ENCODE measurements at places on chromosomes 12 and 14. TPM values are rescaled to one million over a fixed set of nuclear protein-coding genes. Genes with fewer than 3 reads are reported as not detected.

DNA sequence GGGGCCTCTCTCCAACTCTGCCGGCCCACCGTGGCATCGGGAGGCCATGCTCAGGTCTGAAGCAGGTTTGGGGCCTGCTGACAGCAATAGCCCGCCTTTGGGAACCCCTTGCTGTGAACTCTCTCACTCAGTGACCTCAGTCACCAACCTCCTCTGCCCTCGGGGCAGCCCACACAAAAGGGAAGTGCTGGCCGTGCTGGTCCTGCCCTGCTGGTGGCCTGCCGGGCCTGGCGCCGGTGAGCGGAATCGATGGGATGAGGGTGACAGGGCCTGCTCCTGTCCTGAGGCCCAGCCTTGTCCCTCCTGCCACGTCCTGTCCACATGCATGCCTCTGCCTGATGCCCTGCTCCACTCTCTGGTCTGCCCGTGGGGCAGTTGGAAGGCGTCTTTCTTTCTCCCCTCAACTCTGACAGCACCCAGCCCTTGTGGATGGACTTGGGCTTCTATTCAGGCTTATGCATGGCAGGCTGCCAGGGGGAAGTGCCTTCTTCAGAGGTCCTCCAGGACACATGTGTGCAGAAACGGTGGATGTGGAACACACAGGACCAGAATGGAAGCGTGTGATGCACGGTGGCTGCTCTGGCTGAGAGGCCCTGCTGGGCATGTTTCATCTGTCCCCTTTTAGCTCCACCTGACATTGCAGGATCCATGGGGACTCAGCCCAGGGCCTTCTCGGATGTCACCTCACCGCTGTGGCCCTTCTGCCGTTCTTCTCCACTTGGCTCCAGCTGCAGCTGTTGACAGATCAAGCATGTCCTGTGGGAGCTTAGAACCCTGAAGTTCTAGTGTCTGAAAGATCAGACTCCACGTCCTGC, 31.9 kb downstream of the IL31 start:
- peak; percentile 81 for DNase-seq

DNA sequence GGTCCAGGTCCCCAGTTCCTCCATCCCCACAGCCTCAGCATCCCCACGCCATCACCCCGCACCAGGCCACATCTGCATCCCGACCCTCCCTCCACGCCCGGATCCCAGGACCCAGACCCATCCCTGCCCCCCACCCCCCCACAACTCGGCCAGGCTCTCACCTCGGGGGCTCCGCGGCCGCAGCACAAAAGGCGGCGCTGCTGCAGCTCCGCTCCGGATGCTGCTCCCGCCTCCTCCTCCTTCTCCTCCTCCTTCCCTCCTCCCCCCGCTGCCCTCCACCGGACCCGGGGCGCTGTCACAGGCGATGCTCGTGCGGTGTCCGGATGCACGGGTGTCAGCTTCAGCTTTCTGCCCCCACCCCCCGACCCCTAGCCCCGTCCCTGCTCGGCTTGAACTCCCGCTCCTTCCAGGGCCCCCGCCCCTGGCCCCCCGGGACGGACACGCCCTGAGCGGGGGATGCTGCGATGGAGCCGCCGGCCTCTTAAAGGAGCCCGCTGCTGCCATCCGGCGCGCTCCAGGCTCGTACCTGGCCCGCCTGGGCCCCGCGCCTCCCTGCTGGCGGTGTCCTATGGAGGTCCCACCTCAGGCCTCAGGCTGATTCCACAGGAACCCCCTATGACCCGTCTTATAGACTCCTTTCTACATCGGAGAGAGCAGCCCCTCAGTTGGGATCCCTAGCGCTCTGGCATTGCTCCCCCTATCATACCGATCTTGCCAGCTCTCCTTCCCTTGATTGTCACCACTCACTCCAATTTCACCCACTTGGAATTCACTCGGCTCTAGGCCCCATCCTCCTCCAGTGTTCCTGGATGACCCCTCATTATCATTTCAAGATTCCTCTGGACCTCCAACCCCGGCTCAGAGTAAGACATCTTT, at the start of gene MAP3K12:
Gene MAP3K12, minus strand, starts transcription at position 193 of the 876 bp plus-strand sequence. CDS start 12,067 bp downstream, outside the sequence.
- peak; percentile 87 for DNase-seq

GRCh38 chr12:31482816-31483215, 108.1 kb downstream of the DENND5B start:
- peak; percentile 37 for DNase-seq

Gene MYBPC1
- not detected for total RNA-seq

GRCh38 chr14:75640876-75641275, 19.8 kb downstream of the ERG28 start:
- no peak for DNase-seq

DNA sequence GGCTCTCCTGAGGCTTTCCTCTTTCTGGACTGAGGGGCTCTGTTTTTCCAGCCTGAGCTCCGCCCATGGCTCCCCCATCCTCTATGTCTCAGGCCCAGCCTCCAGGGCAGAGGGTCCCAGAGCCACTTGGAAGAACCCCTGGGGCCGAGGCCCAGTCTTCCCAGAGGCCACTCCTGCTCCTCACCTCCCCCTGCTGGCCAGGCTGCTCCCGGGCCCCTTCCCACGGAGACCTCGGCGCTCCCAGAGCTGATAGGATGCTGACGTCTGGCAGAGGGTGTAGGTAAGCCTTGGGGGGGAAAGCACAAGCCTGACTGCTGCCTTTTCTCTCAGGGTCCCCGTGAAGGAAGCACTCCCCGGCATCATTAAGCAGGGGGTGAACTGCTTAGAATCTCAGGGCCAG, 51.4 kb downstream of the ERH start:
- peak; percentile 92 for DNase-seq

Gene PRB3
- not detected for total RNA-seq

- no peak for DNase-seq
Measured at GRCh38 chr14:100771121-100771800, 44.6 kb downstream of the DLK1 start.

Gene LYSET
- 11.5 TPM for total RNA-seq

DNA sequence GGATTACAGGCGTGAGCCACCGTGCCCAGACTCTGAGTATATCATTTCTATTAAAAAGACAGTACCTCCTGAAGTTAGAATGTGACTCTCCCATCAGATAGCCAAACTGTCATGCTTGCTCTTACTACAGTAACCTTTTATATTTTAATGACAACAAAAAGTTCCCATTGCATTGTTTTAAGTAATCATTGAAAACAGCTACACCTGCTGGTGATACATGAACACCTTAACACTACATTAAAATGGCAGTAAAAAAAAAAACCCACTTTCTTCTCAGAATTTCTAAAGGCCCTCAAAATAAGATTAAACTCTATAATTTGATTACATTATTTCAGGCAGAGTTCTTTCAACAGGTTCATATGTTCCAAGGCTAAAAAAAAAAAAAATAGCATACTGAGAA, 76.7 kb downstream of the SH2B3 start:
- no peak for DNase-seq

Gene GRIP1
- under 0.01 TPM for total RNA-seq

GRCh38 chr12:57242329-57242690, 8.7 kb downstream of the STAC3 start:
- peak; percentile 71 for DNase-seq

DNA sequence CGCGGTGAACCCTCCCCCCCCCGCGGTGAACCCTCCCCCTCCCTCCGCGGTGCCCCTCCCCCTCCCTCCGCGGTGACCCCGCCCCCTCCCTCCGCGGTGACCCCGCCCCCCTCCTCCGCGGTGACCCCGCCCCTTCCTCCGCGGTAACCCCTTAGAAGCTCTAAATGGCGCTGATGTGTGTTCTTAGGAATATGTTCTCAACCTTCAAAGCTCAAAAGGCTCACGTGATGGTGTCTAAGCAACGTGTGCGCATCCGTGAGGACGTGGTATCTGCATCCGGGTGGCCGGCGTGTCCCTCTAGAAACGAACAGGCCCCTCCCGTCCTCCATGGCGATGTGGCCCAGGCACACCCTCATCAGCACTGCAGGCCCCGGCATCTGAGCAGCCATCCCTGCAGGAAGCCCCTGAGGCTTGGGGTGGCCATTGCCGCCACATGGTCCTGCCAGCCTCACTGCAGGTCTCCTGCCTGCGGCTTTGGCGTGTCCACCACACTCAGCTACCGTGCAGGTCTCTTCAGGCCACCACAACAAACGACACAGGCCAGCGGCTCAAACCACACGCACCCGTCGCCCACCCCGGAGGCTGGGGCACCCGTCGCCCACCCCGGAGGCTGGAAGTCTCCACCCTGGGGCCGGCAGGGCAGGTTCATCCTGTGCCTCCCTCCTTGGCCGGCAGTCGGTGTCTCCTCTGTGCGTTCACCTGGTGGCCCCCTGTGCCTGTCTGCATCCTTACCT, 14.5 kb upstream of the FBRSL1 start:
- no peak for DNase-seq

Gene RPL10L
- total RNA-seq: not detected

GRCh38 chr14:30223385-30223785, 295.7 kb upstream of the PRKD1 start:
- peak; percentile 32 for DNase-seq

DNA sequence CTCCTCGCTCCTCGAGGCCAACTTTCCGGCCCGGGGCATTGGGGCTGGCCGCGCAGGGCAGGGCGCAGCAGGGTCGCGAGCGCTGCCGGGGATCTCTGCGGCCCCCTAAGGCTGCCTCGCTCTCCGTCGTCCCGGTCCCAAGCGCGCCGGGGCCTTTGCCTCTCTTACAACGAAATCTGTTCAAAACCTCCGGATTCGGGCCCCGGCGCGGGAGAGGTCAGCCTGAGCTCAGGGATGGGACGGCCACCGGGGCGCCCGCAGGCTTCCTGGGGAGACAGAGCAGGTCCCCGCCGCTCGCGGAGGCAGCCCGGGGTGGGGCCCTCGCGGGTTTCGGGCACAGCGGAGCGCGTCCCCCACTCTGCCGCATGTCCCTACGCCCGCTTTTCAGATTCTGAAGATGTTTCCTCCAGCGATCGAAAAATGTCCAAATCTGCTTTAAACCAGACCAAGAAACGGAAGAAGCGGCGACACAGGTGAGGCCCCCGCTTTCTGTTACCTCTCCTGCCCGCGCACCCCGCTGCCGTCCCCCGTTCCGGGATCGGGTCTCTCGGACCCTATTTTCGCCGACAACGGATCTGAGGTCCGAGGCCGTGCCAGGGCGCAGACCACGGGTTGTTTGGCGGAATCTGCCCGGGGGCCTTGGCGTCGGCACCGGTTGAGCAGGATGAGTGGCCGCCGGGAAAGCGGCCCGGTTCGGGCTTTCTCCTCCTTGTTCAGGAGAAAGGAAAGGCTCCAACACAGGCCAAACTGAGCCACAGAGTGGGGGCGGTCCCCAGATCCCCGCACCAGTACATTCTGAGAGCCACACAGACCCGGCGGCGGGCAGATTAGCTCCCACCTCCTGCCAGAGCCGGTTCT, 1.8 kb downstream of the VSX2 start:
- peak; percentile 87 for DNase-seq

- no peak for DNase-seq
Measured at GRCh38 chr12:123773375-123773774, 11.3 kb downstream of the DNAH10 start.

DNA sequence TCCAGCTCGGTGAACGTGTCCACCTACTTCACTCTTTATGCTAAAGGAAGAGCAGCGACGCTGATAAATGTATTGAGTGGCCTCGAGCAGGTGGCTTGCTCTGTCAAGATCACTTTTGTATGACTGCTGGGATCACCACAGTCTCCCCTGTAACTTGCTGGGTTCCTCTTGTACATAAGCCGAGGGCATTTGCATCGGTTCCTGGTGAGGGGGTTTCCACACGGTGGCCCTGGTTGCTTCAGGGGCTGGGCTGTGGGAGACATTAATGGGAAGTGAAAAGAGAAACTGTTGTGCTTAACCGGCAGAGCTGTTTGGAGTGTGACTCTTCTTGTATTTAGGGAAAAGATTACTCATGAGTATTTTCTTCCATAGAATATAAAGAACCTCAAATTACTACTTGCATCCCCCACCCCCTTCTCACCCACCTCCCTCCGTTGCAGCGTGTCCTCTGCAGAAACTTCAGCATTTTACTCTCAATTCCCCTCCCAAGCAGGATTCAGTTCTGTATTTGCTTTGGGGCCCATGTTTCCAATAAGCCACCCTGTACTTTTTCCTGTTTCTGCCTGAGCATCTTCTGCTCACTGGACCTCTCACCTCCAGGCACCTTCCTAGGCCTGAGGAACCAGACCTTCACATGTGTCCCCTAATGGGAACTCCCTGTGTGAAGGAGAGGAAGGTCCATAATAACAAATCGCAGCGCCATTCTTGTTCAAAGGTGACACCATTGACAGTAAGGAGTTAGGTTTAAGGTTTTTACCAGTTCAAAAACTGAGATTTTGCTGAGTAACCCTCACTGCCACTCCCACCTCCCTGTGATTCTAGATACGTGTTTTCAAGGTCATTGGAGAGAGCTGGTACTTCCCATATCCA, 187.0 kb downstream of the ETV6 start:
- DNase-seq: no peak

Gene SMCO2
- 0.88 TPM for total RNA-seq

DNA sequence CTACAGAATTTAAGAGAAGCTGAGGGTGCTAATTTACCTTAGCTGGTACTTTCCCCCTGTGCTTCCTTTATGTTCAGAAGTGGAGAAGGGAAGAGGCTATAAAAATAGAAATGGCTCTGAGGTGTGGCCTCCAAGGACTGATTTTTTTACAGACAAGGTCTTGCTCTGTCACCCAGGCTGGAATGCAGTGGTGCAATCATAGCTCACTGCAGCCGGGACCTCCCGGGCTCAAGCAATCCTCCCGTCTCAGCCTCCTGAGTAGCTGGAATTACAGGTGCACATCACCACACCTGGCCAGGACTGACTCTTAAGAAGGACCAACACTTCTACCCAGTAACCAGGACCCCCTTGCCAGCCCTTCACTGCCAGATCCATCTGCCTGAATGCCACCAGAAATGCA, 23.9 kb upstream of the NAP1L1 start:
- no peak for DNase-seq

GRCh38 chr12:59472273-59472672, 123.6 kb upstream of the SLC16A7 start:
- no peak for DNase-seq

DNA sequence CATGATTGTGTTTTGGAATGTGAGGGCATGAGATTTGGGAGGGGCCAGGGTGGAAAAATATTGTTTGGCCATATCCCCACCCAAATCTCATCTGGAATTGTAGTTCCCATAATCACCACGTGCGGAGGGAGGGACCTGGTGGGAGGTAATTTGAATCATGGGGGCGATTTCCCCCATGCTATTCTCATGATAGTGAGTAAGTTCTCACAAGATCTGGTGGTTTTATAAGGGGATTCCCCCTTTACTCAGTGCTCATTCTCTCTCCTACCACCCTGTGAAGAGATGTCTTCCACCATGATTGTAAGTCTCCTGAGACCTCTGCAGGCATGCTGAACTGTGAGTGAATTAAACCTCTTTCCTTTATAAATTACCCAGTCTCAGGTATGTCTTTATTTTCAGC, 15.7 kb downstream of the OR10P1 start:
- DNase-seq: no peak

GRCh38 chr12:106010741-106011140, 128.0 kb downstream of the NUAK1 start:
- DNase-seq: no peak

- no peak for DNase-seq
Measured at GRCh38 chr14:73800970-73801515, 50.6 kb upstream of the PTGR2 start.

Gene FOXA1
- 0.36 TPM for total RNA-seq

- DNase-seq: no peak
Measured at GRCh38 chr14:99930420-99931274, 134.6 kb upstream of the EVL start.
